Hepatocyte (in vitro differentiated cells): ENCODE measurements at places on chromosomes 1 and 21. TPM values are rescaled to one million over a fixed set of nuclear protein-coding genes. Genes with fewer than 3 reads are reported as not detected.

- no peak overlapping the region for H3K4me3 ChIP-seq
- H3K27me3 ChIP-seq, result no peaks in the 10 kb centered on the region
- no peaks in the 10 kb centered on the region for H3K4me1 ChIP-seq
- no peak overlapping the region for H3K27ac ChIP-seq
- no peaks in the 10 kb centered on the region for H3K36me3 ChIP-seq
Measured at GRCh38 chr1:222950892-222951291, 136.1 kb downstream of the DISP1 start.

EXTL1 gene
- polyA plus RNA-seq, result 1.3 and 1.6 TPM in 2 replicates

DNA sequence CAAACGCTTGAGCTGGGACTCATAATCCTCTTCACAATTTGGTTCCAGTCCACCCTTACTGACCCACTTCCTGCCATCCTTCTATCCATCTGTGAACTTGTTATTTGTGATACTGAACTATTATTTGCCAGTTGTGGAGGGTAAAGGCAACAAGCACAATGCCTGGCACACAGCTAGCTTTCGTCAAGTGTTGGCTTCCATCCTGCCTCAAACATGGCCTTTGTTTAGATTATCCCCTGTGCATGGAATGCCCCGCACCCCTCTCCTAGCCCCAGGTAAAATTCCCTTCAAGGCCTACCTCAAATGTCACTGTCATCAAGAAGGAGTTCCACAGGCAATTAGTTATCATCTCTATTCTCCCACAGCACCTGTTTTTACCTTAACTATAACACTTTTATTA lies 11.4 kb upstream of the CDCA8 start:
- DNase-seq, result no peak
- no peak overlapping the region for H3K4me3 ChIP-seq
- peaks cover 4% of the 10 kb centered on the region for H3K4me1 ChIP-seq
- no peaks in the 10 kb centered on the region for H3K36me3 ChIP-seq

SYPL2 gene
- 3.0 TPM in 2 replicates for polyA plus RNA-seq
